Amniotic epithelial cell (primary cell): ENCODE measurements at places on chromosomes 12 and 14.

DNA sequence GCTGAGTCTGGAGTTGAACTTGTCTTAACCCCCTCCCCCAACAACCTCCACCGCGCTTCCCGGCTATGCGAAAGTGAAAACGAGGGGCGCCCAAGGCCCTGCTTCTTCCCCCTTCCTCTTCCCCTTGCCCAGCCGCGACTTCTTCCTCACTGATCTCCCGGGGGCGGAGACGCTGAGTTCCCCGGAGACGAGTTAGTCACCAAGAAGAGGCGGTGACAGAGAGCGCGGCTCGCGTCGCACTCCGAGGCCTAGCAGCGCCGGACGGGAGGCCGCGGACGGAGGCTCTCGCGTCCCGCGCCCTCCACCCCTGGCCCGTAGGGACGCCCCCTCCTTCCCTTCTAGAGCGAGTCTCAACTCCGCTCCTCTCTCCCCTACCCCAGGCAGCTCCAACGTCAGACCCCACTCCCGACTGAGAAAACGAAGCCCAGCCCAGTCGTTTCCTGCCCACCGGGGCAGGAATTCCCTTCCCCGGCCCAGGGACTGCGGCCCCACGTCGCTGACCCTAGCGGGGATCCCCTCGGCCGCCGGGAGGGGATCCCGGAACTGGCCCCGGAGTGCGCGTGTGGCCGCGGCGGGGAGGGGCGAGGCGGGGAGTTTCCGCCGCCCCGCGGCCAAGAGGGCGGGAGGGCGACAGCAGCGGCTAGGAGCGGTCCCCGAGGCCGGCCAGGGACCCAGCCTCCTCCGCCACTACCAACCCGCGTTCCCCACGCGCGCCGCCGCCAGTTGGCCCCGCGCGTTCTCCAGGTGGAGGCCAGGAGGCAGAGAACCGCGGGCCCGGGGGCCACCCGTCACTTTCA, 1.4 kb downstream of the BAZ1A start:
- DNase-seq, result peak; percentile 57

- DNase-seq, result no peak
These were observed 70.3 kb upstream of the PYGL start for GRCh38 chr14:51014625-51015024.

- peak; percentile 60 for DNase-seq
These were observed 98.3 kb downstream of the LRRC74A start for GRCh38 chr14:76924371-76925096.

DNA sequence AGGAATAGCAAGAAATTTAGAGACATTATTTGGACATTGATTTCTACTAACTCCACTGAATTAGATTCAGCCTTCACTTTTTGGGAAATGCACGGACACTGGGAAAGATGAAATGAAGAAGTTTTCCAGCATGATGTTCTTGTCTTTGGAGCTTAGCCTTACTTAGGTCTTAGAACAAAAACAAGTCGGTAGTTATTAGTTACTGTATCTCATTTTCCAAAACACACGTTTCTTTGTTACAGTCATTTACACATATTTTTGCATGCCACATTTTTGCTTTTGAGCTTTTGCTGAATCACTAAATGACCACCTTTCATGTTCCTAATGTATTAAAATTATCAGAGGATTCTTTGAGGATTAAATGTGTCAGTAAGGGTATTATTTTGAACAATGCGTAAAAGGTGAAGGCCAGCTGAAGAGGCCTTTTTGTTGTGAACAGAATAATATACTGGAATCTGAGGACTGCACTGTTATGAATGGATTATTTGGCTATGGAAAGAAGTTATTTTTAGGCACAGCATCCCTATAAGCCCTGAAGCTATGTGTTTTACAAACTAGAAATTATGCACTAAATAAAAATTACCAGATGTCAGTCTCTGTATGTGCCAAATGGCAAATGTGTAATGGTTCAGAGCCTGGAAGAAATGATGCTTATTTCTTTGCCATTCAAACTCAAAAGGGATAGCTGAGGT, 138.2 kb downstream of the SRGAP1 start:
- DNase-seq, result no peak

DNA sequence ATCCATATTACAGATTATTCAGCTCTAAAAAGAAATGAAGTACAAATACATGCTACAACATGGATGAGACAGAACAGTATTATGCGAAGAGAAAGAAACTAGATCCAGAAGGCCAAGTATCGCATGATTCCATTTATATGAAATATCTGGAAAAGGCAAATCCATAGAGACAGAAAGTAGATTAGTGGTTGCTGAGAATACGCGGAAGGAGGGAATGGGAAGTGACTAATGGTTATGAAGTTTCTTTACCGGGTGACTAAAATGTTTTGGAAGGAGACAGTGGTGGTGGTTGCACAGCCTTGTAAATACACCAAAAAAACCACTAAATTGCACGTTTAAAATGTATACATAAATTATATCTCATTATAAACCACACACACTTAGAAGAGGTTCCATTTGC, 12.5 kb downstream of the PRDM4 start:
- DNase-seq, result peak; percentile 80

GRCh38 chr14:31096255-31096654, 70.1 kb upstream of the STRN3 start:
- peak; percentile 75 for DNase-seq

DNA sequence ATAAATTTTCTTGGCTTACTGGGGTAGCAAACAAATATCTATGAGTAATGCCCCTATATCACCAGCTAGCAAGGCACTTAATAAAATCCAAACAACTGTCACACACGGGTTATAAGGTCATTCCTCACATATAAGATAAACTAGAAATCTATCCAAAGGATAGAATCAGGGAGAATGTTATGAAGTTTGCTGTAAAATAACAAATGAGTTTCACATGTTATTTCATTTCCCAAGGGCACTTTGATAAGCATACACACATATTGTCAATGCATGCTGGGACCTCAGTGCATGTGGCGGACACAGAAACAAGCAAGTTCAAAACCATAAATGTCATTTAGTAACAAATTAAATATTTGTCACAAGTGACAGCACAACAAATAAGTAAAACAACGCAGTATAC, 429.4 kb downstream of the GXYLT1 start:
- no peak for DNase-seq

DNA sequence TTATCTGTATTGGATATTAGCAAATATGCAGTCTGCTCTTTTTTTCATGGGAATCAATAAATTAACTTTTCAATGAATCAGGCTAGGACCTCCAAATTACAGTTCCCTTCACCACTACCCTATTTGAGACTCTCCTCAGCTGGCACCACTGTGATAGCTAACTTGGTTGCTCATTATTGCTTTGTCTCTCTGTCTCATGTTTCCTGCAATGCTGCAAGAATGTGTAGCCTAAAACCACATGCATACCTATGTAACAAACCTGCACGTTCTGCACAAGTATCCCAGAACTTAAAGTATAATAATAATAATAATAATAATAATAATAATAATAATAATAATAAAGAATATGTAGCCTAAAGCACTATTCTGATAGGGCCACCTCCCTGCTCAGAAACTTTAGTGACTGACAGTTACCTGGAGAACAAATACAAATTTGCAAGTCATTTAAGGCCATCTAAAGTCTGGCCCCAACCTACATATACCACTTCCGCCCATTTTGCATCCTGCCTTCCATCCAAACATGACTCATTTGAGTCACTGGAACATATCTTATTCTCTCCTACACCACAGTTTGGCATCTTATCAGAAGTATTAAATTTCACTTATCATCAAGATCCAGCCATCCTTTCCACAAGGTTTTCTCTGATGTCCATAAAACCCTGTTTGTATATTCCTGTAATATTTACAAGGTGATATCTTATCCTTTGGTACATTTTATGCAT, 215.1 kb downstream of the LRRK2 start:
- DNase-seq, result no peak

GRCh38 chr12:57793920-57794319, 11.3 kb downstream of the TSFM start:
- DNase-seq, result peak; percentile 93

DNA sequence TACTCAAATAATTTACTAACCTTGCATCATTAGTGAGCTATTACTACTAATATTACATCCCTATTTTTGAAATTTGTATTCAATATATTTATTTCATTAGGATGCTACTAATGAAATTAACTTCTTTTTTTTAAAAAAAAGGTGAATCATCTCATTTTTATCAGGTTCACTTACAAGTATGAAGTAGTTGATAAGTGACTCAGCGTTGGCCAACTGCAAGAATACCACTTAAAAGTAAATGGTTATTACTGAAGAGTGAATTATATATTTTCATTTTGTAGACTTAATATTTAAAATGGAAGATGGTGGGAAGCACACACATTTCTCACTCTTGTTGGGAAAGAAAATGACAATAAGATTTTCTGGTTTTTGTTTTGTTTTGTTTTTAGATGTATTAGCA, 19.6 kb downstream of the OR4N2 start:
- no peak for DNase-seq

- DNase-seq, result no peak
These were observed 752 bp downstream of the DACT1 start for GRCh38 chr14:58638231-58639197.

DNA sequence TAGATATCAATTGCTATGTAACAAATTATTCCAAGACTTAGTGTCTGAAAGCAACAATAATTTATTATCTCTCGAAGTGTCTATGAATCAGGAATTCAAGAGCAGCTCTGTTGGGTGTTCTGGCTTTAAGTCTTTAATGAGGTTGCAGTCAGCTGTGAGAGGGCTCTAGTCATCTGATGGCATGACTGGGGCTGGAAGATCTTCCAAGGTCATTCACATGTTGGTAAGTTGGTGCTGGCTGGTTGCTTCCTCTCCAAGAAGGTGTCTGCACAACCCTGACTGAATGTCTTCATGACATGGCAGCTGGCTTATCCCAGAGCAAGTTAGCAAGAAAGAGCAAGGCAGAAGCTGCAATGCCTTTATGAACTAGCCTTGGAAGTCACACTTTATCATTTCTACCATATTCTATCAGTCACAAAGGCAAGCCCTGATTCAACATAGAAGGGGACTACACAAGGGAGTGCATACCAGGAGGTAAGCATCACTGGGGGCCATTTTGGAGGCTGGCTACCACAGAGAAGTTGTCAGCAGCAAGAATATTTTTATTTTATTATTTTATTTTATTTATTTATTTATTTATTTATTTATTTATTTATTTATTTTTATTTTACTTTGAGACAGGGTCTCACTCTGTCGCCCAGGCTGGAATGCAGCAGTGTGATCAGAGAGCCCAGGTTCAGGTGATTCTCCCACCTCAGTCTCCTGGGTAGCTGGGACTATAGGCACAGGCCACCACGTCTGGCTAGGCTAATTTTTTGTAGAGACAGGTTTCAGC, 7.6 kb upstream of the SLC38A2 start:
- DNase-seq, result no peak

DNA sequence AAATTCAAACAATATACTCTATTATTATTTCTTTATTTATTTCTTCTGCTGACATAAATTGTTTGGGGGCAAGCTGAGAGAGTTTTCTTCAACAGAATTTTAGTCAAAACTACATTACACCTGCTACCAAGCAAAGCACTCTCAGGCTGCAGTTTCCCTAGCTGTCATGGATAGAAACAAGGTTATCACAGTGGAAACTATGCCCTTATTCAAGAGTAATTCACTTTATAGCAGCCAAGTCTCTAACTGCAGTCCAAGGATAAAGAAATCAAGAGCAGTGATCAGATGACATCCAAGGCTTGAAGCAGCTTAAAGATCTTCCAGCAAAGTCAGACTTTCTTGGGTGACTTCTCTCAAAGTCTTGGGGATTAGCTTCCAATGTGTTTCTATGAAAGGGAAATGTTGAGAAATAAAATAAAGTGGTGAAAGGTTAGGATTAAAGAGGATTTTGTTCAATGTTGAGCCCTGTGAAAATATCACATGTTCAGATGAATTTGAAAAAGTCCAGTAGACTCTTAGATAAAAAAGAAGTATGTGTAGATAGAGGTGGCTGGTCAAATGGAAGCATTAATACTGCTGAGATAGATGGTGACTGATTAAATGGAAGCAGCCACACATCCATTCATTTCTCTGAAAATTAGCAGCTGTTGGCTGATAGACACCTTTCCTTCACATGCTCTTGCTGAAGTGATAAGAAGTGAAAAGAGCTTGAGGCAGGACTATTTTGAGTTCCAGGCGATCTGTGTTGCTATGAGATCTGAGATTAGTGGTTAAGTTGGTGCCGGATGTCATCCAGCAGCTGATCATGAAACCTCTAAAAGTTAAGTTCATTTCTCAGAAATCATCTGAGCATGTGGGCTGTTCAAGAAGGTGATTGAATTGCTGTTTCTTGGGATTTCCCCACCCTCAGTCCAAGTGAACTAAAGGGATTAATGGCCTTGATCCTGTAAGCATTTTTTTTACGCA, 257.8 kb upstream of the BTG1 start:
- peak; percentile 62 for DNase-seq
